ENCODE measurements at places on chromosomes 3 and 15.

- DNase-seq = no peak
Measured at GRCh38 chr3:36077320-36077719, 303.0 kb upstream of the STAC start.

- DNase-seq = no peak
Measured at GRCh38 chr3:150681057-150681456, 22.7 kb downstream of the ERICH6 start.

DNA sequence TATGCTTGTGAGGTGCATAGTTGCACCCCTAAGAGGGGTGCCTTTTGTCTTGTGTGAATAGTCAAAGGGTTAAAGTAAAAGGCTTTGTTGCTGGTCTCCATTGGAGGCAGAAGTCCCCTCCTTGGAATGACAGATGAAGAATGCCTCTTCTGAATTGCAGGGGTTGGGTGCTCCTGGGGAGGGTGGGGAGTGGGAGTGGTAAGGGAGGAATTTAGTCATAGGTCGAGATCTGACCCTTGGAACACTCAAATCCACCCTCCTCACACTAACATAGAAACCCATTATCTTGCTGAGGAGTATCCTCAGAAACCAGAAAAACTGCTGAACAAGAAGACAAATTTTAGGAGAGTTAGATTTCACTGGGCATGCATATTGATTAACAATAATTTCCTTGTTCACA lies 4.7 kb downstream of the CTXND1 start:
- DNase-seq = no peak

- no peak for DNase-seq
Measured at GRCh38 chr3:177338697-177339219, 141.5 kb upstream of the TBL1XR1 start.

Measured in activated T-helper 1 cell treated with anti-CD3 and anti-CD28 coated beads, Interleukin-2, amount 50 U/mL, for 16 hours (primary cell).